Liver (tissue), 10 donors: ENCODE measurements at places on chromosomes 16 and 17.
A peak's percentile ranks its signal among the peaks of the same experiment; 100 is the strongest.

GRCh38 chr16:57725554-57725953 is 10.0 kb upstream of the KATNB1 start:
- DNase-seq, result no peak

GRCh38 chr16:11650641-11651591 is 17.3 kb upstream of the SNN start:
- DNase-seq, result no peak

- DNase-seq, result no peak
Measured at GRCh38 chr17:4636474-4637100, 4.9 kb downstream of the ALOX15 start.

GRCh38 chr17:17590141-17590751 is 1.3 kb downstream of the PEMT start:
- DNase-seq, result no peak

GRCh38 chr17:75832652-75833400 is 11.4 kb downstream of the UNC13D start:
- no peak for DNase-seq

- no peak for DNase-seq
Measured at GRCh38 chr17:77124192-77124889, 16.4 kb upstream of the SEC14L1 start.

DNA sequence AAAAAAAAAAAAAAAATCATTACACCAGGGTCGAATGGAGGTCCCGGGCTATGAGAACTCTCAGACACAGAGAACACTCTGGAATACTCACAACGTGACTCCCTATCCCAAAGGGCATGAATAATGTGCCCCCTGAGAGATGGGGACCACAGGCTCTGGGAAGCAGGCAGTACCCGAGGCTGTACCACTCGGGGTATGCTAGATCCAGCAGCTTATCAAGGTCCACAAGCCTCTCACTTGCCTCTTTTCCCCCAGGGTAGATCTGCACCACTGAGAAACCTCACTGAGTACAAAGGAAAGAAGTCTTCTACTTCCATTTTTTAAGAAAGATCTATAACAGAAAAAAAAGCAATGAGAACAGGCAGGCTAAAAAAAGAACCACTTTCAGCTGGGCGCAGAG is 40.5 kb downstream of the WDR59 start:
- no peak for DNase-seq

DNA sequence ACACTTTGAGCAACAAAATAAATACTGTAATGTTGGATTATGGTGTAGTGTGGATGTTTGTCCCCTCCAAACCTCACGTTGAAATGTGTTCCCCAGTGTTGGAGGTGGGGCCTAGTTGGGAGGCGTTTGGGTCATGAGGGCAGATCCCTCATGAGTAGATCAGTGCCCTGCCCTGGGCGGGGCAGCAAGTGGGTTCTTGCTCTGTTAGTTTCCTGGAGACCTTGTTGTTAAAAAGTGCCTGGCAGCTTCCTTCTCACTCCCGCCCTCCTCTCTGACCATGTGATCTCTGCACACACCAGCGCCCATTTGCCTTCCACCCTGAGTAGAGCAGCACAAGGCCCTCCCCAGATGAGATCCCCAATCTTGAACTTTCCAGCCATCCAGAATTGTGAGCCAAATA is 67.7 kb downstream of the MPRIP start:
- DNase-seq, result peak; percentile 66

DNA sequence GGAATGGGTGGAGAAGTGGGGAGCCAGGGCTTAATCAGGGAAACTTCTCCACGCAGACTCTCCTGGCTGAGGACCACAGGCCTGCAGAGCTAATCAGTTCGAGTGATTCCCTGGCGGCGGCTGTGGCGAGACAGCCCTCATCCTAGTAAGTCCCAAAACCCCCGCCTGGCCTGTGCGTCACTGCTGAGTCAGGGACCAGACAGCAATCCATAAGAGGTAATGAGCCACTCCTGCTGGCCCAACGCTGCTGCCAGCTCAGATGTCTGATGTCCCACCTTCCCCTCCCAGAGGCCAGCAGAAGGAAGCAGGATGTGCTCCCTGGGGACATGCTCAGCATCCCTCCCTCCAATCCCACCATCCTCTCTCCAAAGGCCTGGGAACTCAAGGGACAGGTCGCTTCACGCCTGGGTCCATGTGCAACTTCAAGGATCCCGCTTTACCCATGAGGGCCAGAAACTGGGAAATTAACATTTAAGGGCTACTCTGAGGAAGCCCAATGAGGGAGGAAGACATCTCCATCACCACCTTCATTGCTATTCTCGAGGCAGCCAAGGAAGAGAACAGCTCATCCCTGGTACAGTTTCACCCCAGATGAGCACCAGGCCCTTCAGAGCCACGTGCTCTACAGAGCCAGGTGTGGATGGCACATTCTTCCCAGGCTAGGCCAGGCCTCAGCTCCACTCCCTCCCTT is 7.9 kb downstream of the ACLY start:
- DNase-seq, result no peak

DNA sequence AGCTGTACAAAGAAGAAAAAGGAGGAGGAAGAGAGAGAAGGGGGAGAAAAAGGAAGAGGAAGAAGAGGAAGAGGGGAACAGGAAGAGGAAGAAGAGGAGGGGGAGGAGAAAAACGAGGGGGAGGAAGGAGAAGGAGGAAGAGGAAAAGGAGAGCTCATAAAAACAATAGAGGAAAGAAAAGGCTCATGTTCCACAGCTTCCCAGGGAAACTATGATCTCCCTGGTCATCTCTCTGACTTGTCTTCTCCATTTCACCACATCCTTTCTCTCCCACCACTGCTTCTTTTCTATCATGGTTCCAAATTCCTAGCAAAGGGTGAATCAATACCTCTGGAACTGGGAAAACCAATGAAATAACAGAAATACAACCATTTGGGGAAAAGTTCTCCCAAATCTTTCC is 254.1 kb upstream of the ERCC4 start:
- DNase-seq, result no peak

GRCh38 chr17:42405963-42406495 is 17.0 kb downstream of the CAVIN1 start:
- peak; percentile 90 for DNase-seq

GRCh38 chr17:35117984-35118383 is 1.7 kb downstream of the RAD51D start:
- DNase-seq, result no peak

GRCh38 chr16:1613211-1613622 is 1.1 kb downstream of the CRAMP1 start:
- no peak for DNase-seq

DNA sequence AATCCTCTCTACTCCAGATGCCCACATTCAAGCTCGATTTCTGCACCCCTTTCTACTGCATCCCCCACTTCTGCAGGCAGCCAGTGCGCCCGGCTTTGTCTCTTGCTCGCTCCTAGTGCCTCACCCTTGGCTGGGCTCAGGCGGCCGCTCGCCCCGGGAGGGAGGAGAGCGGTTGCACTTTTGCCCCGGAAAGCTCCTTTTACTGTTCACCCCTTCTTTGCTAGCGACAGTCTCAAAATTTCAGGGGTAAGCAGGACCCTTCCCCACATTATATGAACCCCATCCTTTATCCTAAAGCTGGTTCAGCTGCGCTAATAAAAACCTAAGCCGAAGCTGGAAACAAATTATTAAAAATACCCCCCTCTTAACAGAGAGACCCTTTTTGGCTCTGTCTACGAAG is 1.0 kb downstream of the HOXB5 start:
- no peak for DNase-seq

GRCh38 chr16:79849119-79849518 is 248.6 kb upstream of the MAF start:
- DNase-seq, result no peak

- DNase-seq, result no peak
Measured at GRCh38 chr16:31077592-31078396, 3.6 kb downstream of the ZNF646 start.

DNA sequence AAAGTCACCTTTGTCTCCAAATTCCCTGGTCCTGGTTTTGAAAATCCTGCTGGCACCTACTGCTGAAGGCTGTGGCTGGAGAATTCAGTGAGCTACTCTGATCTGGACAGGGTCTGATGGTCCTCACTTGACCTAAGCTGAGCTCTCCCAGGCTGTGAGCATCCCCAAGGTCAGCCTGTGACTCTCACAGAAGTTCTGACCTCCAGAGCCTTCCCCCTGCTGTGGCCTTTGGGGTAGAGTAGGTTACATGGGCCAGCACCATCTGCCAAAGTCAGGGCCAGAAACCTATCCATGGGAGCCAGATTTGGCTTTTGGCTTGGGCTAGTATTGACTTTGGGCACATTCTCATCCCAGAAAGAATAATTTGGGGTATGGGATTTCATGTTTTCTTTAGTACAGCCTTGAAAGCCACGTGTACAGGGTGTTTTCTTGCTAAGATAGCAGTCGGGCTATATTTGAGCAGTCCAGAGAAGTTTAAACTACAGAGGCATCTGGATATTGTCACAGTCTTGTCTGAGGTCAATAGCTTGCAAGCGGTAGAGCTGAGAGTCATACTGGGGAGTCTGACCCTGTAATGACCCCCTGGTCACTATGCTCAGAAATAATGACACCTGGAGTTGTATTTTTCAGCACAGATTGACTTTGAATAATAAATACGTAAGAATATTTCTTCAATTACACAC is 6.2 kb upstream of the AGRP start:
- DNase-seq, result no peak

DNA sequence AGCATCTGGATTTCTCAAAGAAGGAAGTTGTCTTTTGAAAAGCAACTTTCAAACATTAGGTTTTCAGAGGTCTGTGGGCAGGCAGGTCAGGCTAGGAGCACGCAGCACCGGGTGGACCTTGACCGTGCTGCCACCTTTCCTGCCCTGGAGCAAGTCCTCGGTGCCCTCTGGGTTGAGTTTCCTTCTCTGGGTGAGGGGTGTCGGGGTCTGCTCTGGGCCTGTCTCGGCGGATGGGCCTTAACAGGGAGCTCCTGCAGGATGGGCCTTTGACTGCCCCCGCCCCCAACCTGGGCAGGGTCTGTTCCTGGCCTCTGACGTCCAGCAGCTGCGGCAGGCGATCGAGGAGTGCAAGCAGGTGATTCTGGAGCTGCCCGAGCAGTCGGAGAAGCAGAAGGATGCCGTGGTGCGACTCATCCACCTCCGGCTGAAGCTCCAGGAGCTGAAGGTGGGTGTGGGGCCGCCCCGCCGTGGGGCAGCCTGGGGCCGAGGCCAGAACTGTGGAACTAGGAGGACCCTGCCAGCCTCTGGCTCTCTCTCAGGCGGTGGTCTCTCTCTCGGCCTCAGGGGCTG is 8.7 kb downstream of the DEF8 start:
- no peak for DNase-seq

DNA sequence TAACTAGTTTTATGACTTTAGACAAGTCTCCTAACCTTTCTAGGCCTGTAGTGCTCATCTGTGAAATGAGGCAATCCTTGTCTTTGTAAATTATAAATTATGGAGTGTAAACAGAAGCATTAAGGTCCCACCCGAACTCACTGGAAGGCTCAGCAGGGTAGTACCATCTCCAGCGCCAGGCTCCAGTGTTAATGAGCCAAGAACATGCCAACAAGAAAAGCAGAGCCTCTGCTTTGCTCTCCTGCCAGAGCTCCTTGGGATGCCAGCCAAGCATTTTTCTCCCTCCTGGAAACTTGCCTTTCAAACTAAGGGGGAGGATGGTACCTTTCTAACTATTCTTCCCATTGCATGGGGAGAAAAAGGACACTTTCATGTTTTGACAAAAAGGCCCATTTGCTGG is 14.9 kb downstream of the LIMD2 start:
- no peak for DNase-seq

DNA sequence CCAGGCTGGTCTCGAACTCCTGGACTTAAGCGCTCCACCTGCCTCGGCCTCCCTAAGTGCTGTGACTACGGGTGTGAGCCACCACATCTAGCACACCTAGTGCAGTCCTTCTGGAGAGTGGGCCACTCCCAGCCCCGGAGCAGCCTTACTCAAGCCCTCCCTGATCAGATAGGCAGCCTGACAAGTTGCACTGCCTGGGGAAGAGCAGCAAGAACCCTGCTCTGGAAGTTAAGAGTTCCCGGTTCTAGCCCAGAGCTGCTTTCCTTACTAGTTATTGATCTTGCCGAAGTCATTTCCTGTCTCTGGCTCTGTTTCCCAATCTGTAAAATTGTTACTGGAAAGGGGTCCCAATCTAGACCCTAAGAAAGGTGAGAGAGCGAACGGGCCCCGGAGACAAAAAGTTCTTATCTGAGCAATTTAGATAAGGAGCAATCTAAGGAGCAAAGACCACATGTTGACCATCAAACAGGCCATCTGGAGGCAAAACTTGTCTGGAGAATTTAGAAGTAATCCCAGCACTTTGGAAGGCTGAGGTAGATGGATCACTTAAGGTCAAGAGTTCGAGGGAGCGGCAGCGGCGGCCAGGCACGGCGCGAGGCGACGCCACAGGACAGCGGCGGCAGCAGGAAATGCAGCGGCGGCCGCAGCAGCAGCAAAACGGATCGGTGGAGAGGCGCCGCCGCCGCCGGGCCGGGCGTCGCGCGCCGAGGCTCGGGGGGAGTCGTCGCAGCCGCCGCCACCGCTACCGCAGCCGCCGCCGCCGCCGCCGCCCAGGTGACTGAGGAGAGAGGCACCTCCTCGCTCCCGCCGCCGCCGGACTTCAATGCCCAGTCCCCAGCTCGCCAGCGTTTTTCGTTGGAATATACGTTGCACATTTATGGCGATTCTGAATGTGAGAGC is 4.3 kb upstream of the NAGLU start:
- peak; percentile 63 for DNase-seq

- DNase-seq, result no peak
Measured at GRCh38 chr16:84088695-84089395, 27.9 kb downstream of the MBTPS1 start.

GRCh38 chr17:28896884-28897768 is at the start of gene FLOT2:
Gene FLOT2, minus strand, starts transcription at chr17:28897733. Its CDS starts 159 bp downstream, at chr17:28897574.
- DNase-seq, result peak; percentile 72
